Activated CD4-positive, alpha-beta T cell treated with anti-CD3 and anti-CD28 coated beads, Interleukin-2, amount 50 U/mL, for 4 hours (primary cell): ENCODE measurements at places on chromosomes 6 and 20.

DNA sequence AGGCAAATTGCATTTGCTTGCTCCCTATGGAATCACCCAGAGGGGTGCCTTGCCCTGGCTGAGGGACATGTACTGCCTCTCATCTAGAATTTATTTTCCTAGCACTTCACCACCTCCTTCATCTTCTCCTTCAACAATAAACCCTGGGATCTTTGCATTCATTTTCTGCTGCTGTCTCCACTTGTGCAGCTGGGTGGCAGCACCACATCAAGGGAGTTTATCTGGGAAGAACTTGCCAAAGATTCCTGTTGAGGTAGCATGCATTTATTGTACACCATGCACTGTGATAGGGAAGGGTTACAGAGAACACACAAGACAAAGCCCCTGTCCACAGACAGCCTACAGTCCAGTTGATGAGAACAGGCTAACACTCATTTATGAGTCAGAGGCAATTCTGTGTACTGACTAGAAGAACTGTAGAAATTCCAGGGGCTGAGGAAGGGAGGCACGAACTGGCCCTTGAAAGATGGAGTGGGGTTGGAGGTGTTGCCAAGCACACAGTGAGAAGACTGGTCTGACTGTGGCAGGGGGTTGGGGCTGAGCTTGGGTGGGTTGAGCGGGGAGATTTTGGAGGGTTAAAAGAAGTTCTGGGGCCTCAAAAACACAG, 17.5 kb downstream of the C20orf173 start:
- no peak for DNase-seq

DNA sequence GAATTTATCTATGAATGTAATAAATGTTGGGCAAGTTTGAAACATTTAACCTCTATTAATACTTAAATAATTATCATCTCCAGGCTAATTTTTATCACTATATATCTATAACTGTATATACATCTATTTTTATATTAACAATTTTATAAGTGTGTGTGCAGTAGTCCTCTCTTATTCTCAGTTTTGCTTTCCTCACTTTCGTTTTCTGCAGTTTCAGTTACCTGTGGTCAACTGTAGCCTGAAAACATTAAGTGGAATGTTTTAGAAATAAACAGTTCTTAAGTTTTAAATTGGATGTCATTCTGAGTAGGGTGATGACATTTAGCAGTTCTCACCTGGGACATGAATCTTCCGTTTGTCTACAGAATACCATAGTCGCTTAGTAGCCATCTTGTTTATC, 379.4 kb upstream of the MAN1A1 start:
- DNase-seq = no peak

DNA sequence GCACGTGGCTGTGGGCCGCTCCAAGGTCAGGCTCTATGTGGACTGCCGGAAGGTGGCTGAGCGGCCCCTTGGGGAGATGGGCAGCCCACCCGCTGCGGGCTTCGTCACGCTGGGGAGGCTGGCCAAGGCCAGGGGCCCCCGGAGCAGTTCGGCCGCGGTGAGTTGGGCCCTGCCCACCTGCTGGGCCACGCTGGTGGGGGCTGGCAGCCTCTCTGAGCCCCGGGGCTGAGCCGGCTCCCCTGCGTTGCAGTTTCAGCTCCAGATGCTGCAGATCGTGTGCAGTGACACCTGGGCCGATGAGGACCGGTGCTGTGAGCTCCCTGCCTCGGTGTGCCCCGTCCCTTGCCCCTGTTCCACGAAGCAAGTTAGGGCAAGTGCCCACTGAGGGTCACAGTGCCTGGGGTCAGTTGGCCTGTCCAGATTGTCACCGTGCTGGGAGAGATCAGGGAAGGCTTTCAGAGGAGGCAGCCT, 27.1 kb downstream of the COL20A1 start:
- no peak for DNase-seq

- DNase-seq = no peak
These were observed 1.7 kb upstream of the TMEM170B start for GRCh38 chr6:11535801-11536230.

DNA sequence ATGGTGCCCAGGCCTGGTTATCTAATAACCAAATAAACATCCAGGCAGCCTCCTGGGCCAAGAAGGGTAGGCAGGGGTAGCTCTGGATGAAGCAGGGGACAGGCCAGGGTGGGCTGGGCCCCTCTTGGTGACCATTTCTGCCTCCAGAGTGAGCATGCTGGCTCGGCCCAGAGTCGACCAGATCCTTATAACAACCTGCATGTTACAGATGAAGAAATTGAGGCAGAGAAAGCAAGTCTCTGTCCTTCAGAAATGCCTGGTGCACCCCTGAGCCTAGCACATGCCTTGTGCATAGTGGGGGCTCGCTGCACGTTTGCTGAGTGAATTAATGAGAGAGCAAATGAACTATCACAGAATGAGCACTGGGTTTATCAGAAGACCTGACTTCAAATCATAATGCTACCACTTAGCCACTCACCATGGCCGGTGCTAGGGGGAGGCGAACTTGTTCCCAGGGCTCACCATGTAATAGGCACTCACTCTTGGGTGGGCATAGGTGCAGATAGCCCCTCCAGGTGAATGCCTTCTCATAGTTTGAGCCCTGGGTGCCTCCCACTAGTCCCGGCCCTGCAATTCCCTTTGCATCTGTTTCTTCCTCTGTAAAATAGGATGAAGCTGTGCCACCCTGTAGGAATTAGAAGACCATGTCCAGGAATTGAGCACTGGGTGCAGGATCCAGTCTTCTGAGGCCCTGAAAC, 3.8 kb upstream of the APCDD1L start:
- no peak for DNase-seq

DNA sequence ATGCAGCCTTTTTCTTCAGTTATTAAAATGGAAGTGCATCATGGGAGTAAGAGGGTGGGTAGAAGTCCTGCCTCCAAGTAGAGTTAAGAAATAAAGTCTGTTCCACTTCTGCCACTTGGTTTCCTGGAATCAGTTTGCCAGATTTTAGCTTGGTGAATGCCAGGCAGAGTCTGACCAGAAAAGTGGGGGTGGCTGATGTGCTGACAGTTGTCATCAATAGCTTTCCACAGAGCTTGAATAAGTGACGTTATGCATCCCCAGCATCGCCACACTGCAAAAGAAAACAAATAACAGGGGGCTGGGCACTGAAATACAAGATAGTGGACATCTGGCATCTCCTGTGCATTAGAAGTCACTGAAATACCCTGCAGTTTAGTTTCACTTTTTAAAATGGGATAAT, 30.8 kb upstream of the CEP162 start:
- no peak for DNase-seq

DNA sequence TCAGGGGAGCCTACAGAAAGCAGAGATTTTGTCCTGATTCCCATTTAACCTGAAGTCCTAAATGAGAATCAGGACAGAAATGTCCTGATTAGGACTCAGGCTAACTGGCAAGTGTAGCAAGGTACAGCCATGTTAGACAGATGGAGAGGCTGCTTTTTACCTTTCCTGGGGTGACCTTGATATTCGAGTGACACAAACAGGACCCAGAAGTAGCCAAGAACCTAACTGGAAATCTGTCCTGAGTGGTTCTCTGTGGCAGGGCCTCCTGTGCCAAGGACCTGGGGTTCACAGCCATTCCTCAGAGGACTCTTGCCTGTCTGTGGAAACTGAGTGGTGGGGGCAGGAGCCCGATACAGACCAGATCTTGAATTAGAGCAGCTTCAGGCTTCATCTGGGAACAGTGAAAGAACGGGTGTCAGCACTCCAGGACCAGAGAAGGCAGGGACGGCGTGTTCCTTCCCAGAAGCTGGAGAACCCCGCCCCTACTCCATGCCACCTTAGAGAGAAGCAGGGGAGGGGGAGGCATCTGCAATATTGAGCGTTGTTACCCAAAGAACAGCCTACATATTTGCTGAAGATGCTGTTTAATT, 4.3 kb upstream of the FUCA2 start:
- DNase-seq = no peak

DNA sequence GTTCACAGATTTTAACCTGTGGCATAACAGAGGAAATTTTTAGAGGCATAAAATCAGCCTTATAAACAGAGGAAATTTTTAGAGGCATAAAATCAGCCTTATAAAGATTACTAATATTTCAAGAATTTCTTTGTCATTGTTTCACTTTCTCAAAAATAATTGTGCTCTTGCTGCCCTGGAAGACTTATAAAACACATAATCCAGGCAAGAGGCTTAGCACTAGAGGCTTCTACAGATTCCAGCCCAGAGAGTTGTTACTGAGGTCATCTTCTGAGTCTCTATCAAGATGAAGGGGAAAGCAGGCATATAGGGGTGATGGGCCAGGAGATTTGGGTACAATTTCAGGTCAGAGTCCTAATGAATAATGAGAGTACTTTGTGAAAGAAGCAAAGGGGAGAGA, 85.7 kb downstream of the RFPL4B start:
- DNase-seq = no peak

GRCh38 chr6:77447254-77447653, 16.0 kb downstream of the HTR1B start:
- no peak for DNase-seq

- DNase-seq = no peak
These were observed 119.9 kb upstream of the PREP start for GRCh38 chr6:105522626-105523322.

DNA sequence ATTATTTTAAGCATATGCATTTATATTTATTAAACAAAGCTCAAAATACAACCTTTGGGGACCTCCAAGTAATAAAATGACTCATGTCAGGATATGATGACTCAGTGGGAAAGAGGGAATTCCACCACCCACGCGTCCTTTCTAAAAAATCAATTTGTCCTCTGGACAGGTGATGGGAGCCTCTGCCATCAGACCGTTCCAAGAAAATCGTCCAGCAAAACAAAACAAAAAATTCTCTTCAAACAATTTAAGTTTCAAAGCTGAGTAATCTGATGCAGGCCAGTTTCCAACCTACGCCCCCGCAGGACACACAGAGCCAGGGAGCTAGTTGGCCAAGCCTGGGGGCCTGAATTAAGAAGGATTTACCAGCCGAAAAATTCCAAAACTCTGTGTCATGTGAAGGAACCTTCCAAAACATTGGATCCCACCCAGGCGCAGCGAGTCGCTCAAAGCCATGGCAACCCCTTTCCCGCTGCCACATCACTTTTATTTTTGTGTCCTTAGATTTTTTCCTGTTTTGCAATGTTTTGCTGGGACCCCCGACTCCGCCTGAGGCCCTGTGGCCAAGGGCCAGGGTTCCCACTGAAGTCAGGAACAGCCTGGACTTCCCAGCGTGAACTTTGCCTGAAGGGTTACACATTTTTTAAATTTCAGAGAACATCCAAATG, 95.3 kb downstream of the NFATC2 start:
- no peak for DNase-seq

- DNase-seq = no peak
These were observed 62.0 kb downstream of the PPP1R14C start for GRCh38 chr6:150204705-150205472.

GRCh38 chr6:29655658-29656057, 1.2 kb upstream of the MOG start:
- no peak for DNase-seq

GRCh38 chr6:132279592-132280139, 121.6 kb downstream of the MOXD1 start:
- peak; percentile 59 for DNase-seq

- no peak for DNase-seq
These were observed 4.2 kb downstream of the RAMACL start for GRCh38 chr6:166582258-166582657.

GRCh38 chr6:12238219-12238618, 51.9 kb upstream of the EDN1 start:
- DNase-seq = no peak

GRCh38 chr20:5642155-5642981, 107.8 kb upstream of the SHLD1 start:
- DNase-seq = no peak

DNA sequence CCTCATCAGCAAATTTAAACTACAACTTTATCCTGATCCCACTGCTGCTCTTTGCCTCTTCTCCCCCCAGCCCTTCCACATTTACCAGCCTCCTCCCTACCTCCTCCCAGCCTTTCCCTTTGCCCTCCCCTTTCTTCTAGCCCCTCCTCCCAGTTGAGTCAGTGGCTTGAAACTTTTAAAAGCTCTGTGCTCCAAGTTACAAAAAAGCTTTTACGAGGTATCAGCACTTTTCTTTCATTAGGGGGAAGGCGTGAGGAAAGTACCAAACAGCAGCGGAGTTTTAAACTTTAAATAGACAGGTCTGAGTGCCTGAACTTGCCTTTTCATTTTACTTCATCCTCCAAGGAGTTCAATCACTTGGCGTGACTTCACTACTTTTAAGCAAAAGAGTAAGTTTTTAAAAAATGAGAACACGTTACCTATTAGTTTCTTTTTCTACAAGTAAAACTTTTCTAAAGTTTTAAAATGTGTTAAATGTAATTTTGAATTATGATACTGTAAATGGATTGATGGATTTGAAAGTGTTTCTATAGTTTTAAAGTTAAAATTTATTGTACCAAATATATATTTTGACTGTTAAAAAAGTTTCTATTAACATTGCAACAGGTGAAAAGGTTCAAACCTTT, at the start of gene GJA1:
GJA1 (plus strand) TSS at position 203 of the 626 bp plus-strand sequence. CDS start 11,202 bp downstream, outside the sequence.
- DNase-seq = no peak

- no peak for DNase-seq
These were observed 16.9 kb upstream of the MTG2 start for GRCh38 chr20:62165762-62166399.

GRCh38 chr6:100230115-100230952, 234.4 kb downstream of the SIM1 start:
- no peak for DNase-seq

GRCh38 chr20:18077157-18077556, 19.4 kb upstream of the OVOL2 start:
- no peak for DNase-seq

- no peak for DNase-seq
These were observed 46.8 kb downstream of the DSTN start for GRCh38 chr20:17616480-17617211.

DNA sequence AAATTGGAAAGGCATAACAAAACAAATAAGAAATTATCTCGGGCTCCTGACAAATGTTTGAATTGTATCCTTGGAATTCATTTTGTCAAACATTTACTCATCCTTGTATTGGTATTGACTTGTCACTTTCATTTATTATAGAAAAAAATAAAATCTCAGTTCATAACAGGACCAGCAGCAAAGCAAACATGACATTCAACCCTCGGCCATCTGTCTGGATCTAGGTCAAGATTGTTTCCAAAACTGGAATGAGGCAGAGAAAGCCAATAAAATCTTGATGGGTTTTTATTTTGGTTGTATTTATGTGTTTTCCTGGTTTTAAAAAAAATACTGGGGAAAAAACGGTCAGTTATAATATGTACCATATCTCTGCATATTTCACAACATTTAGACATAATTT, 42.9 kb upstream of the FABP7 start:
- no peak for DNase-seq

GRCh38 chr6:57262901-57263694, 41.0 kb upstream of the RAB23 start:
- no peak for DNase-seq

GRCh38 chr6:90720404-90720803, 133.5 kb upstream of the MAP3K7 start:
- no peak for DNase-seq
